CD4-positive, CD25-positive, alpha-beta regulatory T cell (primary cell): ENCODE measurements at places on chromosomes 7 and 10. TPM values are rescaled to one million over a fixed set of nuclear protein-coding genes. Genes with fewer than 3 reads are reported as not detected.

GRCh38 chr7:93150200-93150835 is 2.1 kb upstream of the SAMD9L start:
- no peak for DNase-seq

Gene INSIG1
- polyA plus RNA-seq = 52.0 TPM

DNA sequence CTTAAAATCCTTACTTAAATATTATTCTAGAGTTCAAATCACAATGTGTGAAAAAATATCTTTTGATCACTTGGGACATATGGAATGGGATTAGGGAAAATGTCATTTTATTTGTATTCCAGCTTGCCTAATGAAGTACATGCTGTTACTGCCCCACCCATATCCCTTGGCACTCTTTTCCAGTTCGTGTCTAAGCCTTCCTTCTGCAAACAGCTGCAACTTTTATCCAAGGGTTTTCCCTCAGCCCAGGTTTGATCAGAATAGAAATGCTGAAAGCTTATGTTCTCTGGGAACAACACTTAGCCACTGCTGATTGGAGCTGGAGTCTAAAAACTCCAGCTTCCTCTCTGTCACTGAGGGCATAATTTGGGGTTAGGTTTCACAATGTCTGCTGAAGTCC is 214.1 kb upstream of the FAM3C start:
- no peak for DNase-seq

Gene GATA3
- 47.3 TPM for polyA plus RNA-seq

DNA sequence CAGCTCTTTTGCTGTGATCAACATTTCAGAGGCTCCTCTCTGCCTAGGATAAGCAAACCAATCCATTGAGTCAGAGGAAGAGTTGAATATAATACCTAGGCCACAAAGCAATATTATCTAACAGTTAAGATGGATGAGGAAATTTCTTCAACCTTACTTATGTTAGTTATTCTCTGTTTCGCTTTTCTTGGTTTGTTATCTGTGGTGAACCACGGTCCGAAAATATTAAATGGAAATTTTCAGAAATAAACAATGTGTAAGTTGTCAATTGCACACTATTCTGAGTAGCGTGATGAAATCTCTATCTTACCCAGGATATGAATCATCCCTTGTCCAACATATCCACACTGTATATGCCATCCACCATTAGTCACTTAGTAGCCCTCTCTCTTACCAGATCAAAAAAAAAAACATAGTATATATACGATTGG is 1.5 kb upstream of the HTR7 start:
- DNase-seq = no peak

Gene FAM237B
- polyA plus RNA-seq = not detected

Gene ADRA2A
- not detected for polyA plus RNA-seq

Gene TMEM178B
- polyA plus RNA-seq = not detected

DNA sequence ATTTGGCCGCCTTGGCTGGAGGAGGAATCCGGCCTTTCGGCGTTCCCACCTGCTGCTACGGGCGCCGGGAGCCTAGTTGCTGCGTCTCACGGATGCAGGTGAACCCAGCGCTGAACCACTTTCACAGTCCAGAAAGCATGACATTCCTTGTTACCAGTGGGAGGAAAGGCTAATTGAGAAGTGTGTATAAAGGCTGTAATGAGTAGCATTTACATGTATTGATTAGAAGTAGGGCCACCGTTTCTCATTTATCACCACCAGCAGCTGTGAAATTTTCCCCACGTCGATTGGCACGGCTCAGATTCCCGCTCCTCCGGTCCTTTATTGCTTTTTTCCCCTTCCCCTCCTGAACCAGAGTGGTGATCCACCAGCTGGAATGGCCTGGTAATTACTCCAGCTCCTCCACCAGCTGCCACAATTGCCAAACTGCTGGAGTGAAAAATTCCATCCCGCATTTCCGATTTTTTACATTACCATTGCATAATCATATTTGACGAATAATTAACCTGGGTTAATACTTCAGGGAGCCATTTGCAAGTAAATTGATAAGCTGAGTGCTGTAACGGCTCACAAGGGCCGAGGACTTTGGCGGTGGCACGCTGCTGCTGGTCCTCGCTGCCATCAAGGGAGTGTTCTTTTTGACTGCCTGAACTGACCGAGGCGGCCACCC is 153.3 kb downstream of the POU6F2 start:
- no peak for DNase-seq
